CD4-positive, alpha-beta T cell treated with Interferon gamma for 1 hour (primary cell): ENCODE measurements at places on chromosomes 1 and 21.

GRCh38 chr1:232810856-232811255 lies 5.6 kb downstream of the MAP10 start:
- no peak for DNase-seq

GRCh38 chr1:166900987-166901386 lies 24.9 kb upstream of the TADA1 start:
- no peak for DNase-seq

DNA sequence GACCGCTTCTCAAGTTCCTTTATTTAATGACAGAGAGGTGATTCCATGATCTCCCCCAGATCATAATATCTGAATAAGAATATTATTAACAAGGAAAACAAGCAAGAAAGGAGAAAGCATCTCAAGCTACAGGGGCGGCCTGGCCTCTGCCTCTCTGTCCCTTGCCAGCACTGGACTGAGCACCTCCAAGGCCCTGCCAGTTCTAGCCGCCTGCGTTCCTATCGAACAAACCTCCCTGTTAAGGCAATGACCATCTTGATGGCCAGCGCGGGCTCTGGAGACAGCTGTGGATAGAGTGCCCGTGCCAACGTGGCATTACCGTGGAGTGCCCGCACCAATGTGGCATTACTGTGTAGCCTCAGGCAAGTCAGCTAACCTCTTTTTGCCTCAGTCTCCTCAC lies 84.8 kb downstream of the NPHP4 start:
- no peak for DNase-seq

GRCh38 chr1:115237023-115237422 lies 101.0 kb downstream of the NGF start:
- DNase-seq, result no peak

DNA sequence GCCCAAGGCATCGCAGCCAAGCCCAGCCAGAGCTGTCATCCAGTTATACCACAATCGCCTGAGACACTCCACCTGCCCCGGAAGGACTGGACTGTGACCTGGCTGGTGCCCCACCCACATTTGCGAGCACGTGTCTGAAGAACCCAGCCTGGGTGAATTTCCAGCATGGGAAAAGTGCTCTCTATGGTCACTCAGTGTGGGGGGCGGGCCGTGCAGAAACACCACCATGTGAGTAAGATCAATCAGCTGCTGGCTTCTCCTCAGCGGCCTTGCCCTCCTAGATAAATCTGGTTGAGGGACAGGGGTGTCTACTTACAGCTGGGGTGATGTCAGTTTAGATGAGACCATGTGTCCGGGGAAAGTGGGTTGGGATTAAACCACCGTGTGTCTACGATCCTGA lies 44.8 kb downstream of the URB1 start:
- no peak for DNase-seq

DNA sequence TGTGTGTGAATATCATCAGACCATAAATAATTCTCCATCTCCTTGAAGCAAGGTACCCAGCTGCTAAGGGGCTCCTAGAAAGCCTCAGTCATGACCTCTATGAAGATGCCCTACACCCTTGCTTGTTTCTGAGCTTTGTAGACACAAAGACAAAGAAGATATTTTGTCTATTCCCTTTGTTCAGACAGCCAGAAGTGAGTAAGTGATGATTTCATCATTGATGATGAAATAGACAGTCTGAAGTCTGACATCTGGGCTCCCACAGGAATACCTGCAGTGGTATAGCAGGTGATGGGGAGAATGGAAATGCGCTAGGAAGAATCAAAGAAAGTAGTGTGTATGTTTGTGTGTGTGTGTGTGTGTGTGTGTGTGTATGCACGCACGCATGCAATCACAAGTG lies 82.2 kb upstream of the DPT start:
- no peak for DNase-seq

- DNase-seq, result no peak
These were observed 6.2 kb downstream of the ZNF691 start for GRCh38 chr1:42852608-42852980.

DNA sequence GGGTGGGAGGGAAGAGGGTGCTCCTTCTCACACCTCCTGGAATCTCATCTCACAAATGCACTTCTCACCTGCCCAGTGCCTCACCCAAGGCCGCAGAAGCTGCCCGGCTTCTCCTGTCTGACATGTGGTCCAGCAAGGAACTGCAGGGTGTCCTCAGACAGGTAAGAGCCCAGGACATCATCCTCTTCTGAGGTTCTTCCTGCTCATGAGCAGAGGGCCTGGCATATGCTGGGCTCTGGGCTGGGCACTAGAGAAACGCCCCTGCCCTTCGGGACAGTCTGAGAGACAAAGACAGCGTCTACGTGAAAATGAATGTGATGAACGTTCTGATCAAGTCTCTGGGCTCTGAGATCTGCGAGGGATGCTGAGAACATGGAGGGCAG lies 42.4 kb downstream of the PKP1 start:
- no peak for DNase-seq

DNA sequence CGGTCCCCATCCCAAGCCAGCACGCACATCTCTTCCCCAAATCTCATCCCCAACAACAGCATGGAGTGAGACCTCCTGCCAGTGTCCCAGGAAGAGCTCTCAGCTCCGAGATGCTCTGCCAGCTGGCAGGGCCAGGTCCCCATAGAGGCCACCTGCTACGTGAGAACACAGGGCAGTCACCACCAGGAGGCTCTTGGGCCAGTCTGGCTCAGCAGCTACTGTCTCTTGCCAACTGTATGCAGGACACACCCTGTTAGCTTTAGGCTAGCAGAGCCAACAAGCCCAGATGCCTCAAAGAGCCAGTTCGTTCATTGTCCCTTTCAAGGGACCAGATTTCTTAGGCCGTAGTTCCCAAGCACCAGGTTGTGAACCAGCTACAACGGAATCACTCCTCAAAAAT lies 36.9 kb downstream of the FBXO2 start:
- no peak for DNase-seq

GRCh38 chr1:99326215-99326949 lies 62.1 kb downstream of the PLPPR4 start:
- DNase-seq, result no peak

- no peak for DNase-seq
These were observed 18.7 kb downstream of the TMEM50A start for GRCh38 chr1:25356848-25357247.
